ENCODE measurements at places on chromosomes 13 and 19. TPM values are rescaled to one million over a fixed set of nuclear protein-coding genes. Genes with fewer than 3 reads are reported as not detected.

The ERCC5 gene
- polyA plus RNA-seq: 56.9 TPM

The NLRP9 gene
- not detected for polyA plus RNA-seq

The CEACAM21 gene
- polyA plus RNA-seq: 19.8 TPM

The EPSTI1 gene
- polyA plus RNA-seq: 10.8 TPM

The ZNF558 gene
- polyA plus RNA-seq: 10.6 TPM

The TPRX1 gene
- polyA plus RNA-seq: not detected

The ERICH4 gene
- not detected for polyA plus RNA-seq

The ATP8B3 gene
- polyA plus RNA-seq: 0.52 TPM

The ZNF557 gene
- polyA plus RNA-seq: 7.4 TPM

The KLK5 gene
- polyA plus RNA-seq: not detected

The GAS6 gene
- 0.23 TPM for polyA plus RNA-seq

The ERFL gene
- polyA plus RNA-seq: not detected

The LACC1 gene
- 0.20 TPM for polyA plus RNA-seq

The ZNF154 gene
- 1.1 TPM for polyA plus RNA-seq

The ADM5 gene
- 0.53 TPM for polyA plus RNA-seq

The VSTM2B gene
- polyA plus RNA-seq: not detected

The PEX11G gene
- polyA plus RNA-seq: 2.7 TPM

The SPRY2 gene
- polyA plus RNA-seq: not detected

The IGLON5 gene
- not detected for polyA plus RNA-seq

The TEX101 gene
- polyA plus RNA-seq: not detected

The STOML3 gene
- polyA plus RNA-seq: not detected

The RXFP2 gene
- polyA plus RNA-seq: not detected

The WDR88 gene
- 0.10 TPM for polyA plus RNA-seq
